ENCODE measurements at places on chromosomes 11 and 22.

DNA sequence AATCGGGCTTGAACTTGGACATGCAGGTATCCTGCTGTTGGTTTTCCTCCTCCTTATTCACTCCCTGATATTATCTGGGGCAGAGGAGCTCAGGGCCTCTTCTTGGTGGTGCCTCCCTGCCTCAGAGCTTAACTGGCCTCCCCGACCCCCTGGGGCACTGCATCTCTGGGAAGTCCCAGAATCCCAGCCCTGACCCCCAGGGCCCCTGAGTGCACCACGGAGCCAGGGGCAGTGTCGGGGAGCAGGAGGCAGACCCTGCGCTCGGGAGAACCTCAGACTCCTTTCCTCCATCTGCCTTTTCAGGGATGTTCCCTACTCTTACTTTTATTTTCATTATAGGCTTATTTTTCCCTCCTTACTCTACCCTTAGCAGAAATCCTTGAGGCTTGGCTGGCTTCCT, 537.0 kb downstream of the BRD1 start:
- no peak for DNase-seq

- no peak for DNase-seq
These were observed 147.6 kb downstream of the SPATA19 start for GRCh38 chr11:133697603-133698180.

DNA sequence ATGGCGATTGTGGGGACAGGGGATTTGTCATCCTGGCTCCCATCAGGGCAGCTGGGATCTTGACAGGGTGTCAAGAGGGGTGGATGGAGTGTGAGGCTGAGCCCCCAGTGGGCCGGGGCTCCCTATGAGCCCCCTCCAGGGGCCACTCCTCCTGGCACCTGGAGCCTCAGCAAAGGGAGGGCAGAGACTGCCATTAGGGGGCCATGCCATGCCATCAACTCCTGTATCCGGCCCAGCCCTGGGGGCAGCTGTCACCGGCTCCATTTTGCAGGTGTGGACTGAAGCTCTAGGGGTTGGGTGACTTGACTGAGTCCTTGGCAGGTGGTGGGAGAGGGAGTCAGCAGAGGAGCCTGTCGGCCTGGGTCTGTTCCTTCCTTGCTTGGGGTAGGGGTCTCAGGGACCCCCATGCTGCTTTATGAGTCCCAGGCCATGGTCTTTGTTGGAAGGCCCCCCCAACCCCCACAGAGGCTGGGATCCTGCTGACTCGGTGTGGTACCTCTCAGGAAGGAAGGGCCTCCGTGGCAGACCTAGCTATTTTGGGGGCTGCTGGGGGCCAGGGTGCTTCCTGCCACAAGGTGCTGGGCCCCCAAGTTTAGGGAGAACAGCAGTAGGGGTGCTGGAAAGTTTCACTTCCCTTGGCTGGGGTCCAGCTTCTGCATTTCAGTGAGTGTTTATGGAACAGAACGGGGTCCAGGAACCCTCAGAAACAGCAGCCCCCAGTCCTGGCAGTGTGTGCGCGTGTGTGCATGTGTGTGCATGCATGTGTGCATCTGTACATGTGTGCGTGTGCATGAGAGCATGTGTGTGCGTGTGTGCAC, 1.5 kb downstream of the ACY3 start:
- no peak for DNase-seq

GRCh38 chr22:22655452-22656290, 11.3 kb downstream of the GGTLC2 start:
- DNase-seq: no peak

GRCh38 chr11:102422817-102423712, 29.5 kb downstream of the TMEM123 start:
- DNase-seq: no peak

DNA sequence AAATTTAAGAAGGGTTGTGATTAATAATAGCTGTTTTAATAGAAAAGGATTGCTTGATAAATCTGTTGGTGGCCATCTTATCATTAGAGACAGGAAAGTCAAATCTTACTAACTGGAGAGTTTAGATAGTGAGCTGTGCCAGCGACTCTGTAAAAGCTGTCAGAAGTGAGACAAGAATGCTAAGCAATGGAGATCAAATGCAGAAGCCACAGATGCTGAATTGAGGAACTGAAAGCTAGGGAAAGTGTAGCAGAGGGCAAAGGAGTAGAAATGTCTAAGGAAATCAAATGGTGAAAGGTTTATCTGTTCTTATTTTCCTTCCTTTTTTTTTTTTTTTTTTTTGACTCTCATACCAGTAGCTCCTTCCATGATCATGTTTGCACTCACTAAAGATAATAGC, 13.7 kb downstream of the MS4A13 start:
- no peak for DNase-seq

- DNase-seq: no peak
These were observed 66.2 kb upstream of the CSNK1E start for GRCh38 chr22:38383417-38383816.

DNA sequence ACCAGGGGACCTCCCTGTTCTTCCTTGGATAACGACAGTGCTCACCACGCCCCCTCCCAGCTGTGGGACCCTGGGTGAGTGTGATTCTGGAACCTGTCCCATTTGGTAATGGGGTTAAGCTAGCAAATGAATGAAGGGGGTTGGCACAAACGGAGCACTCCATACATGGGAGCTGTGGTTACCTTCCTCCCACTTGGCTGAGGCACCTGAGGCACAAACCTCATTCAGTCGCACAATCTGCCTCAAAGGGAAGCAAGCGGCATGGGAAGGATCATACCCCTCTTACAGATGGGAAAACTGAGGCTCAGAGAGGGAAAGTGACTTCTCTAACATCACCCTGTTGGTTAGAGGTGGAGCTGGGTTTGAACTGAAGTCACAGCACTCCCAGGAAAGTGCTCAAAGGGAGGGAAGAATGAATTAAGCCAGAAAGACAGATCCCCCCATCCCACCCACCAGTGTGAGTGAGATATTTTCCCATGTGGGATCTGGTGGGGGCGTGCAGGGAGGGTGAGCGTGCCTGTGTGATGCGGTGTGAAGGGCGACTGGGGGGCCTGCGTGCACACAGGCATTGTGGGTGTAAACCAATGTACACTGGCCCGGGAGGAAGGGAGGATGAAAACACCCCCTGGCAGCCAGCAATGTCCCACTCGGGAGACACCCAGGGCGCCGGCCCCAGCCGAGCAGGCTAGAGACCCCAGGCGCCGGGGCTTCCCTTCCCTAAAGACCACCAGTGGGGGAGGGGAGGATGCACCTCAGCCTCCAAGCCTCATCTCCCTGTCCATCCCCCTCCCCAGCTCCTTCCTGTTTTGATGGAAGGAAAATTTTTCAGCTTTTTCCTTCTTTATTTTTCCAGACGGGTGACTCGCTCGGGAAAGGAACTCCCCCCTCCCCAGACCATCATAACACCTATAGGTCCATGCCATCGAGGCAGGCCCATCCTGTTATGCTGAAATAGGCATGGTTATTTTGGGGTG, 8.0 kb upstream of the PDGFB start:
- DNase-seq: no peak

GRCh38 chr22:22048981-22049531, 66.5 kb upstream of the TOP3B start:
- DNase-seq: no peak

DNA sequence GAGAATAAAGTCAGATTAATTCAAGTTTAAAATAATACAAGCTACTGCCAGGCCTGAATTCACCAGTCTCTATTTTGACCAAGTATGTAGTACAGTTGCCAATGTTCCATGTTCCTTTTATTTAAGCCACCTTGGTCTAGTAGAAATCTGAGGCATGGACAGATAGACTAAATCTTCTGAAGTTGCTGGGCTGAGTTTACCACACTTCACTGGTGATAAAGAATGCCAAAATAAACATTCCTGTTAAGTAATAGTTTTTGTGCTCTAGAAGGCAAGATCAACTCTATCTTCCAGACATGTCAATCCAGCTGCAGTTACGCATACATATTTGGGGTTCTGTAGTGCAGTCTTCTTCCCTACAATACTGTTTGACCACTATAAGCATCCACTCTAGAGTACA, 83.9 kb upstream of the C11orf87 start:
- DNase-seq: no peak

DNA sequence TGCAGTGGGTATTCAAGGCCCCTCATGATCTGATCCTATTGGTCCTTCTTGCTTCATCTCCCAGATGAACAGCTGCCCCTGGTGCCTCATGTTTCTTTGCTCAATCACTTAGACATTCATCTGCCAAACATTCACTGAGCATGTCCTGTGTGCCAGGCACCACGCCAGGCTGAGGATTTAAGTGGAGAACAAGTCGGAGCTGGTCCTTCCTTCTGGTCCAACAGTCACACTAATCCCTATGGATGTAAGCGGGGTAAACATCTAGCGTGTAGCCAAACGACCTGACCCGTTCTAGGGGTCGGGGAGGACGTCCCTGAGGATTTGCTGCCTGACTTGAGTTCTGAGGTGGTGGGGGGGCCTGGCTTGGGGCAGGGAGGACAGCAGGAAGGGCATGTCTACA, 21.9 kb downstream of the ZMAT5 start:
- no peak for DNase-seq

- DNase-seq: no peak
These were observed 29.9 kb downstream of the GAL start for GRCh38 chr11:68714060-68714856.

- DNase-seq: no peak
These were observed 34.3 kb downstream of the PLEKHA7 start for GRCh38 chr11:16979703-16980622.

GRCh38 chr11:71302911-71303310, 50.5 kb upstream of the SHANK2 start:
- no peak for DNase-seq

- no peak for DNase-seq
These were observed 798 bp downstream of the AMPD3 start for GRCh38 chr11:10455637-10456487.

- no peak for DNase-seq
These were observed 8.0 kb downstream of the CSDC2 start for GRCh38 chr22:41568811-41569210.

- no peak for DNase-seq
These were observed 1.1 kb downstream of the SRSF8 start for GRCh38 chr11:95067841-95068219.

DNA sequence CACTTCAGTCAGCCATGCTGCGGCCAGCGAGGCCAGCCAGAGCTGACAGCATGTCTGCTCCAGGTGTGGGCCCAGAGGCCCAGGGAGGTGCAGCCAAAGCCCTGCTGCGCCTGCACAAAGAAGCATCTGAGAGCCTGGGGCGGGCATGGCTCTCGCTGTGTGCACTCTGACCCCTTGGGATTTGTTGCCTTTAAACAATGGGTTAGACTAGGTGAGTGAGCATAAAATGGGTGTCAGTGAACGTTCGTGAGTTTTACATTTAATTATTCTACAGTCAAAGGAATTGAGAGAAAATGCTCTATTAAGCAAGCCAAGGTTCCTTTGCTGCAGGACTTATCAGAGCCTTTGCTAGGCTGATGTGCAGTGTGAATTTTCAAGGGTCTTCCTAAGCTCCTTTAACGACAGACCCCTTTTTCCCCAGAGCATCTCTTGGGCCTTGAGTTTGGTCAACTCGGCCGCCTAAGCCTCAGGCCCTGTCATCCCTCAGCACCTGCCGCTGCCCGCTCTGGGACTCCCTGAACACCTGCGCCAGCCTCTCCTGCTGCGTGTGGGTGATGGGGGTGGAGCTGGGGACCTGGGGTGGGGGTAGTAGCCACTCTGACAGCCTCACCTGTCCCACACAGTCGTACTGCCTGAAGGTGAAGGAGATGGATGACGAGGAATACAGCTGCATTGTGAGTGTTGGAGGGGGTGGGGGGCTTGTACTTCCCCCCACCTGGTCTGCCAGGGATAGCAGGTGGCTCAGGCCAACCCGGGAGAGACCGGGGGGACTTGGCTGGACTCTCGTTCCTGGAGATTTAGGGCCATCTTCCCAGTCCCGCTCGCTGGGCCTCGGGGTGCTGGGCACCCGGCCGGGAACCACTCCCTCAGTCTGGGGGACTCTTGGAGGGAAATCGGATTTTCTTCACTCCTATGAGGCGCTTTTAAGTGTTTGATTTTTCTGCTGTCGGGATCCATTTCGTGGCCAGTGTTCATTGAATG, 10.5 kb downstream of the SLC16A8 start:
- DNase-seq: no peak

DNA sequence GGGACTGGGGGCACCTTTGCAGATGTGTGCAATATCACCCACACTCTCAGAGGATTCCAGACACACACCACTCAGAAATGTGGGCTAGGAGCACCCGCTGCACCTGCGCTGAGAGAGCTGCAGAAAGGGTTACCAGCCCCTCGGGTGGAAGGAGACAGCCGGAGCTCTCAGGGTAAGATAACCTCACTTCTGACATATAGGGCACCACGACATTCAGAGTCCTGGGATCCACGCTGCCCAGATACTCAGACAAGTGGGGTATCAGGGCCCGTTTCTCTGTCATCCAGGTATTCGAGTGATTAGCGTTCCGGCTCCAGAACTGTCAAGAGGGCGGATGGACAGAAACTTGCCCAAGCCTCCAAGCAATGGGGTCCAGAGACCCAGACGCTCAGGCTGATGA, 6.2 kb upstream of the SYT8 start:
- no peak for DNase-seq

GRCh38 chr22:45007391-45008185, 2.2 kb downstream of the PHF21B start:
- no peak for DNase-seq

All from activated CD8-positive, alpha-beta memory T cell treated with anti-CD3 and anti-CD28 coated beads for 1 hour (primary cell).